ENCODE measurements at places on chromosomes 16 and 17.

GRCh38 chr17:59619298-59620063, at the start of gene CLTC:
Gene CLTC (plus strand): TSS chr17:59619895. CDS start chr17:59620132, 237 bp downstream.
- DNase-seq: peak; percentile 48

GRCh38 chr17:81179220-81179619, 13.2 kb upstream of the AATK start:
- no peak for DNase-seq

DNA sequence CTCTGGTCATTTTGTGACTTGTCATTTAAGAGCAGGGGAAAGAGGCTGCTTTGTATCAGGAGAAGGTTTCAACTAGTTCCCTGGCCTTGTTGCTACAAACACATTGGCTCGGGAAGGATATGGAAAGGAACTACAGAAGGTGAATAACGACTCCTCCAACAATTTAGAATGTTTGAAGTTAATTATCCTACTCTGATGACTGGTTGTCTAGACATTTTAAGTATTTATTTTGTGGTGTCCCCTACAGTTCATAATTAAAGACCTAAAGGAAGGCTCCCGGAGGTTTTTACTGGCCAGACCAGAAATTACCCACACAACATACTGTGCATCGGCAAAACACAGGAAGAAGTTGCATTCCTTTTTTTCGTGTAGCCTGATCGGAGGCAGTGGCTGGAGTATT, 515.8 kb upstream of the SALL1 start:
- DNase-seq: no peak

GRCh38 chr16:64910356-64910755, 211.5 kb downstream of the CDH11 start:
- DNase-seq: no peak

- no peak for DNase-seq
These were observed 55.0 kb downstream of the ZNF423 start for GRCh38 chr16:49800876-49801275.

GRCh38 chr17:55829995-55830612, 79.3 kb downstream of the PCTP start:
- no peak for DNase-seq

DNA sequence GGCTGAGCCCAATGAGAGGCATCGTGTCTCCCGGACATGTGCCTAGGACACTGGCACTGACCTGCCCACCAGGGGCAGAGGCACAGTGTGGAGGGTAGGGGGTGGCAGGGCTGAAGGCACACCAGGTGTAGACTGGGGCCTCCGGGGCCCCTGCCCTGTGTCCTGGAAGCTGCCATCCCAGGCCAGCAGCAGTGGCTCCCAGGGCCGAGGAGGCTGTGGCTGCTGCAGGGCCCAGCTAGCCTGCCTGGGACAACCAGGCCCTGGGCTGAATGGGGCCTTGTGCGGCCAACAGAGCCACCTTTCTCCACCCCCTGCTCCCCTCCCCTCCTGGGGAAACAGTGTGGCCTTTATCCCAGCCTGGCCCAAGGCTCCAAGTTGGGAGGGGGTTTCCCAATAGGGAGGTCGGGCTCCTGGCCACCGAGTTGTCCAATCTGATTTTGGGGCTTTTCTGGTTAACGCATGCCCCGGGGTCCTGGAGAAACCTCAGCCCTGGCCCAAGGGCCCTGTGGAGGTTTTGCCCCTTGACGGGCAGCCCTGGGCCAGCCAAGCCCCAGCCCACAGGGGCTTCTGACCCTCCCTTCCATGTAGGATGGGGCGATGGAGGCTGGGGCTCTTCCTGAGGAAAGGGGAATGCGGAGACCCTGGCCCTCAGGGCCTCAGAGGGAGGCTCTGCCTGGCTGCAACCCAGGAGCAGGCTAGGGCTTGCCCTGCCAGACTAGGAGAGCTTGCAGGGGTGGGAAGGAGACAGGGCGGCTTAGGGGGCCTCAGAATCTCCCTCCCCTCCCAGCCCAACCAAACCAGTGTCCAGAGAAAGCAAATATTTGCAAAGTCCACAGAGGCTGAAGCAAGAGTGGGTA, 4.2 kb downstream of the MTSS2 start:
- no peak for DNase-seq

GRCh38 chr16:64656471-64656870, 465.4 kb downstream of the CDH11 start:
- DNase-seq: no peak

DNA sequence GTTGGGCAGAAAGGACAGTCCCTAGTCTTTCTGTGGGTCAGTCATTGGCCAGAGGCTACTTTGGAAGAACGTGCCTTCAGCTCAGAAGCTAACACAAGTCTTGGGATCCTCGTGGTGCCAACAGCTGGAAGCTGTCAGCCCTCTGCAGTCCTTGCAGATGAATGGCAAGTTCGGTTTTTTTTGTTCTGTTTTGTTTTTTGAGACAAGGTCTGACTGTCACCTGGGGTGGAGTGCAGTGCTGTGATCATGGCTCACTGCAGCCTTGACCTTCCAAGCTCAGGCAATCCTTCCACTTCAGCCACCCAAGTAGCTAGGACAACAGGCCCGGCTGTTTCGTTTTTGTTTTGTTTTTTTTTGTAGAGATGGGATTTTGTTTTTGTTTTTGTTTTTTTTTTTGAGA, 149.4 kb downstream of the SPECC1 start:
- no peak for DNase-seq

- no peak for DNase-seq
These were observed 175.1 kb downstream of the MSI2 start for GRCh38 chr17:57431415-57431814.

DNA sequence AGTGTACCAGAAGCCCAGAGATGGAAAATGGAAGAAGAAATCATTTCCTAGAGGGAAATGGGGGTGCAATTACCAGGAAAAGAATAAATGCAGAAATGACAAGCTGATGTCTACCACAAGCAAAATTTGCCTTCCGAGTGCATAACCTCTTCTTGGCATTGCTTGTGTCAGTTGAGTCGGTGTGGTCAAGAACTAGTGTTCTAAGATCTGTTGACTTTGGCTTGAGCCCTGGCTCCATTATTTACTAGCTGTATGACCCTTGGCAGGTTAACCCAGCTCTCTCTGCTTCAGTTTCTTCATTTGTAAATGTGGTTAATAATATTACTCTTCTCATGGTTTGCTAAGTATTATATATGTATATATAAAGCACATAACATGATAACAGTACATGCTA, 273.0 kb upstream of the IRX5 start:
- DNase-seq: no peak

DNA sequence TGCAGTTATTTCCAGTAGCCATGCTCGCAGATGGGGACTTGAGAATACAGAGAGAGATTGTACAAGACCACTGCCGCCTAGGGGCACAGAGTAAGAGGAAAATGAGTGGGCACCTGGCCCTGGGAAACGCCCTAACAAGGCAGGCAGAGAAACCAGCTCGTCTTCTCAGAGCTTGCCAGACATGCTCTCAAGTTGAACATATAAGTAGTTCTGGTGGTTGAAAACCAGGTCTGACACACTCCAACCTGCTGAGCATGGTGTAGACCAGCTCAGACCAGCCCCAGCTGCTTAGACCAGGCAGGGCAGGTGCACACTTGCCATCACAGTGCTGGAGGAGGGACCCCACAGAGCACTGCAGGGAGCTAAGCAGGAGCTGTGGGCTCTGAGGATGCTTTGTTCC, 250.5 kb downstream of the CPPED1 start:
- DNase-seq: no peak

DNA sequence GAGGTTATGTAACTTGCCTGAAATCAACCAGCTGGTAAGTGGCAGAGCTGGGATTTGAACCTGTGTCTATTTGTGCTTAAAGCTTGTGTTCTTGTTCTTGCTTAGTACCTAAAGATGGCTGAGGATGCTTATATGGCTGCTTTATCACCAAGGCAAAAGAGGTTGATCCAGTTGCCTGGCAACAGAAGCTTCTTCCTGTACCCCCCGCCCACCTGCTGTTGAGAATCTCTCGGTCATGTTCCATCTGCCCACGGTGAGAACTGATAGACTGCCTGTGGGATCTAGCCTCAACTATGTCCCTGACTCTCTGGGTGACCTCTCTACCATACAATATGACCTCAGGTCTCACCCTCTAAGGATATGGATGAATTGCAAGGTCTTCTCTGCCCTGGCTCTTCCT, 60.7 kb downstream of the ABCC6 start:
- no peak for DNase-seq

DNA sequence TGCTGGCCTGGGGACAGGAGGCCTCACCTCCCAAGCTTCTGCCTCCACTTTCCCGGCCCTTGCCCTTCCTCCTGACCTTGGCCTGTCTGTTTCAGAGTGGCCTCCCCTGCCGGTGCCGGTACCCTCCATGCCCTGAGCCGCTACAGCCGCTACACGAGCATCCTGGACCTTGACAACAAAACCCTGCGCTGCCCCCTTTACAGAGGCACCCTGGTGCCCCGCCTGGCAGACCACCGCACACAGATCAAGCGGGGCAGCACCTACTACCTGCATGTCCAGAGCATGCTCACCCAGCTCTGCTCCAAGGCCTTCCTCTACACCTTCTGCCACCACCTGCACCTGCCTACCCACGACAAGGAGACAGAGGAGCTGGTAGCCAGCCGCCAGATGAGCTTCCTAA, 7.4 kb downstream of the SMCR8 start:
- DNase-seq: no peak

GRCh38 chr17:82094931-82095776, 2.9 kb downstream of the FASN start:
- DNase-seq: no peak

DNA sequence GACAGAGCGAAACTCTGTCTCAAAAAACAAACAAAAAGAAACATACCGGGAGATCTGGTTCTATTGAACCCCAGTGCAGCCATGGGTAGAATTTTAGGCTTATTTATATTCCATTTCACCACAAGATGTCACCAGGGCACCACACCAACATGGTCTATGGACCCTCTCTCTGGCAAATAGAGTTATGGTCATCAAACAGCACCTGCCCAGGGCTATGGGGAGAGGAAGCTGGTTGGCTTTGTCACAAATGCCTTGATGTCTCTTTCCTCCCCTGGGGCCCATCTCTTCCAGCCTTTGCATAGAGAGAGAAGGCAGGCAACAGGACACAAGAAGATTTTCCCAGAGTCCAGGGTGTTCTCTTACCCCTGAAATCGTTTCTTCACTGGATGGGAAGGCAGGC, 128.4 kb downstream of the WWOX start:
- DNase-seq: no peak

DNA sequence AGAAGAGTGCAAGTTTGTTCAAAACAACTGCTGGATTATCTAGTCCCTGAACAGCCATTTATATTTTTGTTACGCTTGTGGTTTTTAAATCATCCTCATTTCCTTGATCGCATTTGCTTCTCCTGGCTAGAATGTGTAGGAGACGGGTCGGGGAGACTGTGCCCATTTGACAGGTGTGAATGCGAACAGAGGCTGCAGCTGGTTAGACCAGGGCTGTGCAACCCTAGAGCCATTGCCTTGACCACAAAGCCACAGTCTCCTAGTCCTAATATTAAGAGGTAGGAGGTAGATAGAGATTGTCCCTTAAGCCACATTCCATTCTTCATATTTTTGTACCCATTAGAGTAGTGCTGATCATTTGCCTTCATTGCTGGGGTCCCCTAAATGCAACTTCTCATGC, 639.1 kb downstream of the WWOX start:
- no peak for DNase-seq

- DNase-seq: no peak
These were observed 18.8 kb downstream of the WNT9B start for GRCh38 chr17:46869975-46870803.

DNA sequence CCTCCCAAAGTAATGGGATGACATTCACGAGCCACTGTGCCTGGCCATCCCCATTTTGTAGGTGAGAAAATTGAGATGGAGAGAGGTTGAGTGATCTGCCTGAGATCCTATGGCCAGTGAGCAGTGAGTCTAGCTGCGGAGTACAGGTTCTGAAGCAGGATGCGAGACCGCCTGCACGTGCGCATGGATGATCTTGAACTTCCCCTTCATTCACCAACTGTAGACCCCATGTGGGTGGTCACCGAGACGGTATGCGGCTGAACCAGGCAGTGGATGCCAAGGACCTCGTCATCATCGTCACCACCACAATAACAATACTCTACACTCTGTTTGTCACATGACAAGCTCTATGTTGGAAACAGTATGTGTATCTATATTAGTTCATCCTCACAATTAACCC, 6.2 kb upstream of the SPNS3 start:
- no peak for DNase-seq

GRCh38 chr17:27533874-27534815, 77.9 kb downstream of the KSR1 start:
- DNase-seq: no peak

GRCh38 chr17:40453881-40454612, 10.8 kb downstream of the IGFBP4 start:
- no peak for DNase-seq

GRCh38 chr17:58032691-58033415, 25.8 kb upstream of the SRSF1 start:
- no peak for DNase-seq

GRCh38 chr16:49970797-49971431, 54.1 kb upstream of the CNEP1R1 start:
- DNase-seq: no peak

- DNase-seq: peak; percentile 44
These were observed 429 bp downstream of the KIF1C start for GRCh38 chr17:4998027-4998731.

DNA sequence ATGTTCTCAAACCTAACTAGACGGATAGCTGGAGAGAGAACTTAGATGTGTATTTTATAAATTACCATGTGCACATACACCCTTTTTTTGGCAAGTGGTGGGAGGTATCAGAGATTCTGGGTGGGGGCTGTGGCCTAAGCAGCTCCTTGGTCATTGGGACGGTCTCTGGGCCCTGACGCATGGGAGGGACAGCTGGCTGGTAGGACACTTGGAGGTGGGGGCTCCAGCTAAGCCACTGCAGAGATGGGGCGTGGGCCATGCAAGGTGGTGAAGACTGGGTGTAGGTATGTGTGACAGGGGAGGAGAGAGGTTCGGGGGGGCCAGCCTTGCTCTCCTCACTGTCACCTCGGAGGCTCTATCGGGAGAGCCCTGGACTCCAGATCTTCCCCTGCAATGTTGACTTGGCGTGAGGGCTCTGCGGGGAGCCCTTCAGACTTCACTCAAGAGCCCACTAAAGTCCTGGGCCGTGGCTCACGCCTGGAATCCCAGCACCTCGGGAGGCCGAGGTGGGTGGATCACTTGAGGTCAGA, 17.1 kb downstream of the C1QTNF1 start:
- no peak for DNase-seq

DNA sequence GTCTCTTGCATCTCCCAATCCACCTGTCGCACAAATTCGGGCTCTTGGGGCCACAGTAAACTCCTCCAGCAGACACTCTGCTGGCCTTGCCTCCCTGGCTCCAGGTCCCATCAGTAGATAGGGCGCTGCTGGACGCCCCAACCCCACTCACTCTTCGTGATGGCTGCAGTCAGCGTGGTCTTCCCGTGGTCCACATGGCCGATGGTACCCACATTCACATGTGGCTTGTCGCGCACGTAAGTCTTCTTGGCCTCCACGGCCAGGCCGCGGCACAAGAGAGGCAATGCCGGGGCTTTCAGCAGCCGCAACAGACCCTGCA, 428 bp downstream of the TUFM start:
- DNase-seq: no peak

DNA sequence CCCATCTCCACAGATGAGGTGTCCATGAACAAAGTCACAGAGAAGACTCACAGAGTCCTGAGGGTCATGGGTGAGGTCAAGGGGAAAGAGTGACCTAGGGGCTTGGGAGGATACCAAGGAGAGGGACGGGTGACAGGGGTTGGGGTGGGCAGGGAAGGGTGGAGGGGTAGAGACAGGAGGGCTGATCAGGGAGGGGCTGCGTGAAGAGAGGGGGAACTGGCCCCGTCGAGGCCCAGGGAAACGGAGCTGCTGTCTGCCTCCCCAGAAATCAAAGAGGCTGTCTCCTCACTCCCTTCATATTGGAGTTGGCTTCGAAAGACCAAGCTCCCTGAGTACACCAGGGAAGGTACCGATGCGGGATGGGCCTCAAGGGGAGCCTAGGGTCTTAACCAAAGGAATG, 617 bp downstream of the TMEM95 start:
- DNase-seq: no peak

Measured in GM19239 (cell line).